ENCODE measurements at places on chromosomes 7 and 10.

GRCh38 chr10:7046615-7047014 is 364.2 kb downstream of the SFMBT2 start:
- no peak for DNase-seq

DNA sequence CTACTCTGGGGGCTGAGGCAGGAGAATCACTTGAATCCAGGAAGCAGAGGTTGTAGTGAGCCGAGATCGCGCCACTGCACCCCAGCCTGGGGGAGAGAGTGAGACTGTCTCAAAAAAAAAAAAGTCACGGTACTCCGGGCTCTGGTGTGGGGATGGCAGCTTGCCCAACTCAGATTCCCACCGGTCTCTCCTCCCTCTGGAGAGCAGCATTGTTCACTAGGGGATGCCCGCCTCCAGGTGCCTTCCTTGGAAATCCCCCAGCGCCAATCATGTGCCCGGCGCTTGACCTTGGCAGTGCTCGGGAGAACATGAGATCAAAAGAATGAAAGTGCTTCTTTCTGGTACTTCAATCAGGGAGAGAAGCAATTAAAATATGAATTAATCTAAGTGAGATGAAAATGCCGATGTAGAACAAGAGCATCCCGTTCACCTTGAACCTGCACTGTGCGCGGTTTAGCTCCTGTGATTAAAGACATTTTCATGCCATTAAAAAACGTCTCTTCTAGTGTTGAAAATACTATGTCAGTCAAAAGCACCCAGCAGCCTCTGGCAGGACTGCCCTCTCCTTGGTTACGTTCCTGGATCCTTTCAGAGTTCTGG is 1127.3 kb upstream of the AUTS2 start:
- no peak for DNase-seq

- no peak for DNase-seq
These were observed 130.7 kb upstream of the NOBOX start for GRCh38 chr7:144534196-144534595.

- no peak for DNase-seq
These were observed 129.9 kb downstream of the NOC3L start for GRCh38 chr10:94232711-94233383.

DNA sequence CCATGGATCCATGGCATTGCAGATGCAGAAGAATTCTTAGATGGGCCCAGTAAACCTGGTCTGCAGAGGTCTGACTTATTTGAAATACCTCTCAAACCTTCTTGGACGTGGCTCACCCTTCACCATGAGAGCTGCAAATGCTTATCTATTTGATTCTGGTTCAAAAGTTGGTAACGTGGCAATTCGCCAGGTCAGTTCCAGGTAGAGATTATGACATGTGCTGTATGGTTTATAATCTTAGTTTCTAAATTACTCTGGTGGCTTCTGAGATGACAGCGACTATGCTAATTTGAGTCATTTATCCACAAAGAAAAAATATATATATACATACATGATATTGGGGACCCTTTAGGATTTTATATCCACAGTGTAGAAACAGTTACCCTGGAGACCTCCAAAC is 68.8 kb downstream of the NRP1 start:
- no peak for DNase-seq

DNA sequence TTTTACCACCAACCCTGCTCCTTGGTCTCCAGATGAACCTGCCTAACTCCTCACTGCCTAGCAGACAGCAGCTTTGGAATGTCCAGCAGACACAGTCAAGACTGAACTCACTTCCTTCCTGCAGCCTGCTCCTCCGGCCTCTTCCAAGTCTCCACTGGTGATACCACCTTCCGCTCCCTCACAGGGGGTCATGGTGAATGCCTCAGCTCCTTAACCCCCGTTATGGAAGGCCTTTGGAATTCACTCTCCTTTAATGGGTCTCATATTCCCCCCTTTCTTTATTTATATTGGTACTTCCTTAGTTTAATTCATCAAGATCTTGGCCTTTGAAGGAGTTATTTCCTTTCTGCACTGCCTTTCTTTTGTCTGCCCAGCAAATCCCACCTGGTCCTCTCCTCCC is 44.9 kb upstream of the ZNF32 start:
- DNase-seq = no peak

GRCh38 chr10:119370972-119371703 is 163.8 kb downstream of the GRK5 start:
- DNase-seq = no peak

- DNase-seq = no peak
These were observed 2.3 kb downstream of the HDAC9 start for GRCh38 chr7:18497800-18498199.

DNA sequence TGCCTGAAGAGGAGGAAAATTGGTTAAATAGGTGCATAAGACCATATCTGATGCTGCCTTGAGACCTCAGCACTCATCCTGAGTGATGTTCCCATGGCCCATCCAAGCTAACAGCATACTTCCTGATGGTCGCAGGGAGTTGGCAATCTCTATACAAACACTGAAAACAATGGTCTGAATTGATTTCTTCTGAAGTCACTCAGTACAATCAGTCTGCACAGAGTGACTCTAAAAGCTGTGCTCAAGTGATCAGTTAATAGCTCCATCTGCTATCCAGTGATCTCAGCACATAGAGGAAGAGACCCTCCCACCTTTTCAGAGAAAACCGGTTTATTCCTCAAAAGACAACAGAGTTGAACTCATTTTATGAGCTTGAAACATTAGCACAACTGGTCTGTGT is 3.9 kb downstream of the PPP1R17 start:
- DNase-seq = no peak

DNA sequence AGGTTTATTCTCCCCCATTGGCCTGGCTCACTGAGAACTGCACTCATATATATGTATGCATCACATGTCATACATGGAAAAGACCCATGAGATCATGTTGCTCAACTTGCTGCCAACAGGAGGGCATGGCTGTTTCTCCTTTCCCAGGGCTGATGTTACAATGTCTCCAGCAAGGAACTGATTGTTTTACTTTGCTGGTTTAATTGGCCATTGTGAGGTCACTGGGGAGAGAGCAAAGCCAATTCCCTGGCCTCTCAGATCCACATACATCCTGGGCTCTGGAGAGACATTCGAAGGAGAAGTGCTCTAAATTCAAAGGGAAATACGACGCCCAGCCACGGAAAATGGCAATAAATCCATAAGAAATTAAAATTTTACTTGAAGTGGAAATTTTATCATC is 287.8 kb downstream of the WDR11 start:
- no peak for DNase-seq

DNA sequence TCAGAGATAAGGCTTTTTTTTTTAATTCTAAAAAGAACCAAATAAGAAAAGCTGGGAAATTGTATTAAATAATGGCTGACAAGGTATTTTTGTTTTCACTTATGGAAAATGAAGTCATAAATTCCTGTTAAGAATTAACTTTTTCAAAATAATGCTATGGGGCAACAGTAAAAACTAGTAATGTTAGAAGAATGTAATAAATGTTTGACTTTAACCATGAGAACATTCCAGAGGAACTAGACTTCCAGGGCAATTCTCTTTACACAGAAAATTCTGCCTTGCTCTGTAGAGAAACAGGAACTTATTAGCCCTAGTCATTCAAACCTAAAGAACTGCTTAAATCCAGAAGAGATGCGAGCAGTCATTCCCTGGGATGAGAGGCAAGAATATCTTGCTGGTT is 571.1 kb downstream of the IPMK start:
- DNase-seq = no peak

DNA sequence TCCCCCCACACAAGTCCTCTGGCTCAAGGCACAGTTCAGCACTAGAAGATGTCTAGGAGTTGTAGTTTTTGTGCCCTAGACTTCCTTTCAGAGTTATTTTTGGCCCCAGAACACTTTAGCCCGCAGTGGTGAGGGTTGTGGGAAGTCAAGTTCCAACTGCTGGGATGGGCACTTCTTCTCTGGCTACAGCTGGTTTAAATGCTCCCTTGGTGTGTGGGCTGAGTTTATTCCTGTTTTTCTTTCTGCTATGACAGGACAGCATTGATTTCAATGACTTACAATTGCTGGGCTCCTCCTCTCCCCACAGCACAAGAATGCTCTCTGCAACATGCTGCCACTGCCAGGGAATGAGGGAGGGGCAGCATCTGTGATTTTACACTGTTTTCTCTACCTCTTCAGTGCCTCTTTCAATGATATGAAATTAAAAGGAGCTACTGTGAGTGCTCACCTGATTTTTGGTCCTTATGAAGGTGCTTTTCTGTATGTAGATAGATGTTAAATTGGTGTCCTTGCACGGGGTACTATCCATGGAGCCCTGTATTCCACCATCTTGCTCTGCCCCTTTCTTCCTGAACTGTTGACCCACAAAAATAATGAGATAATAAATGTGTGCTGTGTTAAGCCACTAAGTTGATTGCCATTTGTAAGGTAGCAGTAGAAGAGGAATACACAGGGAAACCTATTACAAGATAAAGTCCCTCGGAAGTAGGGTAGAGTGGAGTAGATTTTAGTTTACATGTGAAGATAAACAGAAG is 56.3 kb downstream of the SLC13A1 start:
- no peak for DNase-seq

DNA sequence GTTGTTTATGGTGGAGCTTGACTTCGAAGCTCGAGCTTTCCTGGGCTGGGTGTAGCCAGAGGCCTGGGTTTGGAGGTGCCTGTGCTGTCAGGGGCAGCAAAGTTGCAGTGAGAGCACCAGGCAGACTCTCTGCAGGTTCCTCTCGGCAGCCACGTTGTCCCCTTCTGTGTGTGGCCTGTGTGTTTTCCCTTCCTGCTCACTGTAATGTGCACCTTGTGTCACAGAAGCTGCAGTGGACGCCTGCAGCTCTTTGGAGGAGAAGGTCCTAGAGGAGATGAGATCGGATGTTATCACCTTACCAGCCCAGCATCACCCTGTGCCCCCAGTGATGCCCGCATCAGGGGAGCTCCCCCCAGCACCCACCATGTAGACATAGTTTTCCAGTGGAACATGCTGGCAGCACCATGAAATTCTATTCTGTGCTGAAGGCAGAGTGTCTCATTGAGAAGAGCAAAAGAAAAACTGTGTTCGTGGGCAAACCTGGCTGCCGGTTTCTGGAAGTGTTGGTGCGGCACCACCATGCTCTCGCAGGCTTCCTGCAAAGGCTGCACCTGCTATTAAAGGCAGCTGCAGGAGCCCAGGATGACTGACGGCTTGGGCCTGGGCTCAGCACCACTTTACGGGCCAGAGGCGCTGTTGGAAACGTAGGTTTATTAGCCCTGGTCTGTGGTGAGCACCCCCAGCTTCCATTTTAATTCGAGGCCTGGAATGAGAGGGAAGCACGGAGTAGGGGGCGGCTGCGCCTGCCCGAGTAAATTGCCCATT is 609.8 kb upstream of the FOXK1 start:
- no peak for DNase-seq

Data from T-helper 9 cell (primary cell).